ENCODE measurements at places on chromosomes 12 and 14.

DNA sequence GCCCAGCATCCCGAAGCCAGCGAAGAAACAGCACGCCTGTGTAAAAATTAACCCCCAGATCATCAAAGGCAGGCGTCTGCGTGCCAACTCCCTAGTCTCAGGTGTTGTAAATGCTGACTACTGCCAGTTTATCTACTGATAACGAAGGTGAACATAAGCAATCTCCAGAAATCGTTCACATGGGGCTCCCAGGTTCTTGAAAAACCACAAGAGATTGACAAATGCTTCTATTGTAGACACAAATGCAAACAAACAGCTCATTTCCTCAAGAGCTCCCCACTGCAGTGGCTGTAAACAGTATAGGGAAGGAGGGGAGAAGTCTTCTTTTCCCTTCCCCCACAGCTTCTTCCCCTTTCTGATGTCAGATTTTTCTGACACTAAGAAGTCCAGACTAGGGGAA lies 5.3 kb upstream of the PLEKHG3 start:
- peak; percentile 45 for DNase-seq

GRCh38 chr14:46250113-46250703 lies 401.4 kb downstream of the RPL10L start:
- DNase-seq = no peak

DNA sequence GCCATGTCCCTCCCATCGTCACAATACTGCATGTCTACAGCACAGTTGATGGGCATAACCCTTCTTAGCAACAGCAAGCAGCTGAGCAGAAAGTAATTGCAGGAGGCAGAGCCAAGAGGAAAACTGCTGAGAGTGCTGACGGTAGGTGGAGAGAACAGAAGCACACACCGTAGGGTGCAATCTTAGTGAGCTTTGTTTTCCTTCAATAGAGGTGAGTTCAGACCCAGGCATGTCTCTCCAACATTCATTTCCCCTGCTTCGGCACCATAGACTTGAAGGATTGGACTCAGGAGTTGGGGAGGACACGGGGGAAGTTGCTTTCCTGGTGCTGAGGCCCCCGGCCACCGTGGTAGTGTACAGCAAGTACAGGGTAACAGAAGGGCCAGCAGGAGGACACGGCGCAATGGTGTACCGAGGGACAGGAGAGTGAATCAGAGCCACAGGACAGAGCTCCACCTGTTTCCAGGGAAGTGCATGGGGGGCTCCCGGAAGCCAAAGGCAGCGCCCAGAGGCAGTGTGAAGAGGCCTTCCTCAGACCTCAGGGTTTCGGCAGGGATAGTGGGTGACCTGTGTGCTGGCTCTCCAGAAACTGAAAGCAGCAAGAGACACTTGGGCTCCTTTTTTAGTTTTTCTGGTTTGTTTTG lies 36.3 kb upstream of the SINHCAF start:
- no peak for DNase-seq

GRCh38 chr14:99234355-99234754 lies 37.6 kb downstream of the BCL11B start:
- no peak for DNase-seq
